ENCODE measurements at places on chromosomes 5 and 9.

DNA sequence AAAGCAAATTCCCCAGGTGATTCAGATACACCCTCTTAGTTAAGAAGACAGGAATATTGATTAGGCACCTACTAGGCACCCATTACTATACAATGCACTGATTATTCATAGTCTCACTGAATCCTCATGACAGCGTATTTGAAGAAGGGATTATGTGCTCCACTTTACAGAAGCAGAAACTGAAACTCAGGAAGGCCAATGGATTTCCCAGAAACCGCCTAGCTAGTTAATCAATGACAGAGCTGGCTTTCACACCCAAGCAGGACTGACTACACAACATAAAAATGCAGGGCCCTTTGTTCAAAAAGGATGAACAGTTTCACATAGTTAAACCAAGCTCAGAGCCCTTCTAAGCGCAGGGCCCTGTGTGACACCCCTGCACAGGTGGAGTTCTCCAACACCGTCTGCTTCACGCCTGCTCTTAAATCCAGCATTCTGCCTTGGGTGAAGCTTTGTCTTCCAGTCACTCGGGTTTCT, 117.3 kb downstream of the TTLL11 start:
- no peak for DNase-seq

DNA sequence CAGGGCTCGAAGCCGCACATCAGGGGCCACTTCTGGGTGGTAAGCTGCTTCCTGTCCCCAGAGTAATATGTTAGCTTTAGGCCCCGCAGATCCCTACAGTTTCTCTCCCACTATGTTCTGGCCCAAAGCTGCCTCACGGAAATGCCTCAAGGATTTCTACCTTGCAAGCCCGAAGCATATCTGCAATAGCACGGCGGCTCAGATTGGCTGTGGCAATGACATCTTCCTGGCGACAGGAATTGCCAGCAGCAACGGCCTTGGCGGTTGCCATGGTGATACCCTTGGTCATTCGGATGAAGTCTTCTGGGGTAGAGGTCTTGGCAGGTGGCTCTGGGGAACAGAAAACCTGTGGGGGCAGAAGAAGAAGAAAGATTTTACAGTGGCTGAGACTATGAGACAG, 10.3 kb upstream of the TPM2 start:
- DNase-seq, result no peak

GRCh38 chr9:94654165-94654894, 15.0 kb upstream of the FBP1 start:
- no peak for DNase-seq

GRCh38 chr9:128457207-128457606, 1.4 kb downstream of the ODF2 start:
- DNase-seq, result no peak

DNA sequence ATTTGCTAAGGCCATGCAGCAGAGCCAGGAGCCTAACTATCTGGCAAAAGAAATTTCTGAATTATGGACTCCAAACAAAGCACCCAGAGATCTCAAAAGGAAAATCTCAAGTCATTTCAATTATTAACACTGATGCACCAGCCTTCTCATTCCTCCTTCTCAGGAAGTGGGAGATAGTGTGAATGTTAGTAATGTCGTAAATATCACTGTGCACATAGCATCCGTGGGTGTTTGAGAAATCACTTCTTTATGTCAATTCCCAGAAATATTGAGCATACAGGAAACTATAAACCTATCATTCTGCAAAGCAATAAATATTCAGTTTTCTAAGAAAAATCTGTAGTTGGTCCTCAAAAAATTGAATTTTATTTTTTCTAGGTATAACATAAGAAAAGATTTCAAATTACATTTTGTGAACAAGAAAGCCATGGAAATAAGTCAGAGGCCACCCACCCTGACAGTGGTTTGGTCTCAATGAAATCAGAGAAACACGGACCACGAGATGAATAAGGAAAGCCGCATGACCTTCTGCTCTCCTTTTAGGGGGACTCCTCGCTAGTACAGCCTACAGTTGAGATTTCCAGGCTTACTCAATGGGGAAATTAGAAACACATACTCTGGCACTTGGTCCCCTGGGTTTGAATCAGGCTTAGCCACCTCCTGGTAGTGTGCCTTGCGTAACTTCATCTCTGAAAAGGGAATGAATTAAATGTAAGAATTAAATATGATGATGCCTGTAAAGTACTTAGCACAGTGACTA, 120.6 kb downstream of the DIRAS2 start:
- no peak for DNase-seq

GRCh38 chr9:107409581-107410389, 79.8 kb downstream of the KLF4 start:
- no peak for DNase-seq

GRCh38 chr5:117801583-117801982, 1186.8 kb downstream of the DTWD2 start:
- DNase-seq, result no peak

GRCh38 chr9:91193087-91193657, 168.5 kb downstream of the AUH start:
- peak; percentile 62 for DNase-seq

GRCh38 chr5:76583163-76584047, 39.8 kb downstream of the F2RL2 start:
- no peak for DNase-seq

GRCh38 chr5:170805666-170806065, 22.1 kb downstream of the GABRP start:
- no peak for DNase-seq

- DNase-seq, result no peak
These were observed 46.7 kb downstream of the SLCO4C1 start for GRCh38 chr5:102249381-102249780.

- no peak for DNase-seq
These were observed 318.1 kb downstream of the PIK3R1 start for GRCh38 chr5:68533571-68534084.

GRCh38 chr9:84368601-84369000, 28.0 kb upstream of the SLC28A3 start:
- no peak for DNase-seq

DNA sequence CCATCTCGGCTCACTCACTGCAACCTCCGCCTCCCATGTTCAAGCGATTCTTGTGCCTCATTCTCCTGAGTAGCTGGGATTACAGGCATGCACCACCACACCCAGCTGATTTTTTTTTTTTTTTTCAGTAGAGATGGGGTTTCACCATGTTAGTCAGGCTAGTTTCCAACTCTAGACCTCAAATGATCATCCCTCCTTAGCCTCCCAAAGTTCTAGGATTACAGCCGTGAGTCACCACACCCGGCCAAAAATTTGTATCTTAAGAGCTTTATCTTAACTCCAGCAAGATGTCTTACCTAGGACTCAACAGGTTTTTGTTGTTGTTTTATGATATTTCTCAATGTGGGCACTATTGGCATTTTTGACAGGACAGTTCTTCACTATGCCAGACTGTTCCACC, 27.9 kb downstream of the LYRM7 start:
- no peak for DNase-seq

DNA sequence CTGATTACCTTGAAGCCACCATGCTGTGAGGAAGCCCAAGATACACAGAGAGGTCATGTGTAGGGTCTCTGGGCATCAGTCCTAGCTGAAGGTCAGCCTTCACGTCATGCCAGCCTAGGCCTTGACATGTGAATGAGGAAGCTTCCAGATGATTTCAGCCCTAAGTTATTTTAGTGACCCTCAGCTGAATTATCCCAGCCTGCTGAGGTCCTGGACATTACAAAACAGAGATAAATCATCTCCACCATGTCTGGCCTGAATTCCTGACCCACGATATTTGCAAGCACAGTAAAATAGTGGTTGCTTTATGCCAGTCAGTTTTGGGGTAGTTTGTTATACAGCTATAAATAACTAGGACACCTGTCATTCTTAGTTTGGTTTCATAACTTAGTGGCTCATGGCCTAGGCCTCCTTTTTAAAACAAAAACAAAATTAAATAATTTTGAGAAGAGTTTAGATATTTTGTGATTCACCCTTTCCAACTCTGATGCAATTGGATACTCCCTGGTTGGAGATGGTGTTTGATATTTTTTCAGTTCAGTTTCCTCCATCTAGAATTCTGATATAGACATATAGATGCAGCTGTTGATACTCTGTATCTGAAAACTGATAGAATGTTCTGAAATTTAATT, 571.3 kb upstream of the CLINT1 start:
- no peak for DNase-seq

DNA sequence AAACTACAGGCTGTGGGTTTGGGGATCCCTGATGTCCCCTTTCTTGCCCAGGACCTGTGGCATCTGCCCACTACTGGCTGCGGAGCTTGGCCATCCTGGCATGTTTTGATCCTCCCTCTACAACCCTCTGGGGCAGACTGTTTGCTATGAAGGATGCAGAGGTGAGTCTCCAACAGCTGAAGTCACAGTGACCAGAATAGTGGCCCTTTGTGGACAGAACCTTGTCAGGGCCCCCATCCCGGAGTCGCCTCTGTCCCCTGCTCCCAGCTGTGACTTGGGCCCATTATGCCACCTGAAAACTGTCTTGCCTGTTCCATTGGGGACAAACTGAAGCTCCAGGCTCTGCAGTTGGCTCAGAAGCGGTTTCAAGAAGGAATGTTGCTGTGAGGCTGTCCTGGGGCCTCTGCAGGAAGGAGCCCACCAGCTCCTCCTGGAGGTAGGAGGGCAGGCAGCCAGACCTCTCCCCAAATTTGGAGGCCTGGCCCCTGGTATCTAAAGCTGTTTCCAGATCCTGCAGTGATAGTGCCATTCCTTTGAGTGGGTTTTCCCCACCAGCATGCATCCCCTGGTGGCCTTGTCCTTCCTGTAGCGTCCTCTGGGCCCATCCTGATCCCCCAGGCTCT, 93.3 kb downstream of the BARX1 start:
- DNase-seq, result no peak

DNA sequence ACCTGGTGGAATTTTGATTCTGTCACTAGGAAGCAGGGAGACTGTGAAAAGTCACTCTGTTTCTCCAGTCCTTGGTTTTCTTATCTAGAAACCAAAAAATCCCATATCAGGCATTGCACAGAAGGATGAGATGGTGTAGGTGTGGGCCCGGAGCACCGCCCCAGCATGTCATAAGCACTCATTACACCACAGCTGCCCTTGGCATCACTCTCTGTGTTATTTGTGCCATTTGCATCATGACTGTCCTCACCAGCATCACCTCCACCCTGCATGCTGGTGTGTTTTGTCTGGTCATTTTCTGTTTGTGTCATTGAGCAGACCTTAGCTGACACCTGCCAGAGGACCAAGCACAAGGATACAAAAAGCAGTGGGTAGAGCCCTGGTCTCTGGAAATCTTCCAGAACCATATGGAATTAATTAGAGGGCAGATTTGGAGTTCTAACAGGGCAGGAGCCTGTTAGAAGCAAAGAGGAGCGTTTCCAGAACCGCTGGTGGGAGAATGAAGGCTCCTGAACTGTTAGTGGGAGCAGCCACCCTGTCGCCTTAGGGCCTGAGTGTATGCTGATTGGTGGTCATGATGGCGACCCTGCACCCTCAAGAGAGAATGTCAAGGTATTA, 99.3 kb downstream of the AMBP start:
- no peak for DNase-seq

- DNase-seq, result no peak
These were observed 122.8 kb downstream of the CAMK4 start for GRCh38 chr5:111347021-111347420.

DNA sequence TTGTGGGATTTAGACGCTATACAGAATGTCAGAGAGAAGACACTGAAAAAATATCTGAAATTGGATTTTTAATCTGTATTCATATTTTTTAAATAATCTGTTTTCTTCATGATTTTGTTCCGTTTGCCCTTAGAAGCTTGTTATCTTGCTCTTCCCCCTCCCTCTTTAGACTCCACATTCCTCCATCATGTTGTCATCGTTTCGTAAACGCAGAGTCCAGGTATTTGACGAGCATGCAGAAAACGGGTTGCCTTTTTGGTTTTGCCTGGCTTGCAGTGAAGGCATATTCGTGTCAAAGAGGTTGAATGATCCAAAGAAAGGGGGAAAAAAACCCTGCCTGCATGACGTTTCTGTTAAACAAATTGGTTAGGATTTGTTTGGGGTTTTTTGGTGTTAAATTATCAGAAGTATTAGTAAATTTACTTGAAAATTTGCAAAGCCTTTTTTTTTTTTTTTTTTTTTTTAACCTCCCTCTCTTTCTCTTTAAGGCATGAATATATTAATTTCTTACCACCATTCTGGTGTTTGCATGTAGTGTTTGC, 2.9 kb downstream of the SPTAN1 start:
- DNase-seq, result no peak

DNA sequence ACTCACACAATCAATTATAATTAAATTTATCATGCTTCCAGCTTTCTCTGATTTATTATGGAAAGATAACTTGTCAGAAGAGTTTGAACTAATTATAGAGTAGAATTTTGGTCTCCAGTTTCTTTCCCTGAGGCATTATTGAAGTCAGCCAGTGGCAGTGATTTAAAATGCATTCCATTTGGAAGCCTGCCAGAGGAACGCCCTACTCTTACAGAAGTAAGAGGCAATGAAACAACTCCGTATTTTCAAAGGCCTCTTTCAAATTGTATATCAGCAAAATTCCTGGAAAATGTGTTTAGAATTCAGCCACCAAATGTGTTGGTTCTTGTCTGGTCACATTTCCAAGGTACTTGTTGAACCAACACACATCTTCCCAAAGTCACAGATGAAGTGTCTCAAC, 640.9 kb downstream of the SEMA5A start:
- DNase-seq, result no peak

GRCh38 chr9:89821081-89821480, 216.3 kb downstream of the GADD45G start:
- DNase-seq, result no peak

DNA sequence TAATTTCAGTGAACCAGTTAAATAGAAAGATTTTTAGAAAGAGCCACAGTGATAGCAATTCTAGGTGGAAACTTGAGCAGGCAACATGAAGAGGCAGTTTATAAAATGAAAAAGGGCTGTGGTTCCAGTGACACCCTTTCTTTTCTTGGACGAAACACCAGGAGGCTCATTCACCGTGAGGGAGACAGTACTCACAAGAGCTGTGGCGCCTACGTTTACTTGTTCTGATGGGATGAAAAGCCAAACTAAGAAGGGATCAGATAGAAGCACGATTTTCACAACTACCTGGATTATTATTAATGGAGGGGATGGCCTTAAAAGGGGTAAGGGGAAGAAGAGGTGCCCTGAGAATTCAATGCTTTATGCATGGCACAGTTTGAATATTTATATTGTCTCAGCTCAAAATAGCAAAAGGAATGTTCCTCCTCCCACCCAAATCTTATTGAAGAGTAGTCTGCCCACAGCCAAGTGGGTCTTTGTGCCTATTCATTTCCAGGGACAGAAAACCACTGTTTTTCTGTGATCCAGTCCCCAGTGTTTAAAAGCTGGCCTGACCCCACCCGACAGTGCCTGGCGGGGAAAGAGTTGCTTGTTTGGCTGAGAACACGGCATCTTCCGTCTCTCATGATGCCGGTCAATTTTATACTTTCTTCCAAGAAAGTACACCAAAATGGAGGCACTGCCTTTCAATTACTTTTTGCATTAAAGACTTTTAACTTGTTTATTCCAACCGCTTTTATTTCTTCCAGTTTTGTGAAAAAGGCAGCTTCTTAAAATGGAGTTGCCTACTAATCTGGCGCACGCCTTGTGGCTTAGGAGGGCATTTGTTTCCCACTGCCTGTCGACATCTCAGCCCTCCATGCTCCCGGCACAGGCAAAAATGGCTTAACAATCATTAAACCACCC, 51.9 kb downstream of the HABP4 start:
- DNase-seq, result no peak
